ENCODE measurements at places on chromosomes 16 and 17. TPM values are rescaled to one million over a fixed set of nuclear protein-coding genes. Genes with fewer than 3 reads are reported as not detected.

DNA sequence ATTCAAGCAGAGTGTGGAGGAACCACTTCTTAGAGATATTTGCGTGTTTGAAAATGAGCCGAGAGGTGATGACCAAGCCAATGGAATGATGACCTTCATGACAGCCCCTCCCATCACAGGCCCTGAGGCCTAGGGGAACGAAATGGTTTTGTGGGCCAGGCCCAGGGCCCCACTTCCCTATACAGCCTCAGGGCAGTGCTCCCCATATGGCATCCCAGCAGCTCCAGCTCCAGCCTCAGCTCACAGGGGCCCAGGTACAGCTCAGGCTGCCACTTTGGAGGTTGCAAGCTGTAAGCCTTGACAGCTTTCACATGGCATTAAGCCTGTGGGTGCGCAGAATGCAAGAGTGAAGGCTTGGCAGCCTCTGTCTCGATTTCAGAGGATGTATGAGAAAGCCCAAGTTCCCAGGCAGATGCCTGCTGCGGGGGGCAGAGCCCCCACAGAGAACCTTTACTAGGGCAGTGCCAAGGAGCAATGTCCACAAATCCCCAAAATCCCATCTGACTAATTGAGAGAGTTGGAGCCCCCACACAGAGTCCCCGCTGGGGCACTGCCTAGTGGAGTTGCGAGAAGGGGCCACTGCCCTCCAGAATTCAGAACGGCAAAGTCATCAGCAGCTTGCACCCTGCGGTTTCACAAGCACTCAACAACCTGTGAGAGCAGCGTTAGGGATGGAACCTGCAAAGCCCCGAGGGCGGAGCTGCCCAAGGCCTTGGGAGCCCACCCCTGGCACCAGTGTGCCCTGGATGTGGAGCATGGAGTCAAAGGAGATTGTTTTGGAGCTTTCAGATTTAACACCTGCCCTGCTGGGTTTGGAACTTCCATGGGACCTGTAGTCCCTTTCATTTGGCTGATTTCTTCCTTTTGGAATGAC lies 21.2 kb downstream of the CHMP6 start:
- DNase-seq = no peak

- DNase-seq = no peak
These were observed 30.4 kb upstream of the SBK1 start for GRCh38 chr16:28261942-28262341.

GRCh38 chr17:63382136-63382535 lies 64.0 kb downstream of the CYB561 start:
- no peak for DNase-seq

GRCh38 chr17:4540224-4540651 lies 14.9 kb downstream of the MYBBP1A start:
- DNase-seq = no peak

RNF43 gene
- total RNA-seq = 11.5 TPM

MT1M gene
- total RNA-seq = 321 TPM

- no peak for DNase-seq
These were observed 31.2 kb downstream of the XYLT1 start for GRCh38 chr16:17439580-17439979.

DNA sequence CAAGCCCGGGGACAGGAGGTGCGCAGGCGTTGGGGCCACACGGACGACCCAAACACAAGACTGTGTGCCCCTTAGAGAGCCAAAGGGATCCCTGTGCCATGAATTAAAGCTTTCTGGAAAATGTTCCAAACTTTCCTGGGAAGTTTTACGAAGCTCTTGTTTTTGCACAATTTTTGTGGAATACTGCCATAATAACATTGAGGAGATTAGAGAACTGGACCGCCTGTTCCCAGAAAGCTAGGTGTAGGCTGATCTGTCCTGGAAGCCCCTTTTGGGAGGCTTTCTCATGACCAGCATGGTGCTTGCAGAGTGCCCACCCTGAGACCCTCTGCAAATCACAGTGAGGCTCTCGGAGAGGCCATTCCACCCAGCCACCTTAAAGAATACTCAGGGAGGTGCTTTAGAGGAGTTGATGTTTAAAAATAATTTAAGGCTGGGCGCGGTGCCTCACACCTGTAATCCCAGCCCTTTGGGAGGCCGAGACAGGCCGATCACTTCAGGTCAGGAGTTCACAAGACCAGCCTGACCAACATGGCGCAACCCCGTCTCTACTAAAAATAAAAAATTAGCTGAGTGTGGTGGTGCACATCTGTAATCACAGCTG lies 1.1 kb downstream of the KDM8 start:
- no peak for DNase-seq

DNA sequence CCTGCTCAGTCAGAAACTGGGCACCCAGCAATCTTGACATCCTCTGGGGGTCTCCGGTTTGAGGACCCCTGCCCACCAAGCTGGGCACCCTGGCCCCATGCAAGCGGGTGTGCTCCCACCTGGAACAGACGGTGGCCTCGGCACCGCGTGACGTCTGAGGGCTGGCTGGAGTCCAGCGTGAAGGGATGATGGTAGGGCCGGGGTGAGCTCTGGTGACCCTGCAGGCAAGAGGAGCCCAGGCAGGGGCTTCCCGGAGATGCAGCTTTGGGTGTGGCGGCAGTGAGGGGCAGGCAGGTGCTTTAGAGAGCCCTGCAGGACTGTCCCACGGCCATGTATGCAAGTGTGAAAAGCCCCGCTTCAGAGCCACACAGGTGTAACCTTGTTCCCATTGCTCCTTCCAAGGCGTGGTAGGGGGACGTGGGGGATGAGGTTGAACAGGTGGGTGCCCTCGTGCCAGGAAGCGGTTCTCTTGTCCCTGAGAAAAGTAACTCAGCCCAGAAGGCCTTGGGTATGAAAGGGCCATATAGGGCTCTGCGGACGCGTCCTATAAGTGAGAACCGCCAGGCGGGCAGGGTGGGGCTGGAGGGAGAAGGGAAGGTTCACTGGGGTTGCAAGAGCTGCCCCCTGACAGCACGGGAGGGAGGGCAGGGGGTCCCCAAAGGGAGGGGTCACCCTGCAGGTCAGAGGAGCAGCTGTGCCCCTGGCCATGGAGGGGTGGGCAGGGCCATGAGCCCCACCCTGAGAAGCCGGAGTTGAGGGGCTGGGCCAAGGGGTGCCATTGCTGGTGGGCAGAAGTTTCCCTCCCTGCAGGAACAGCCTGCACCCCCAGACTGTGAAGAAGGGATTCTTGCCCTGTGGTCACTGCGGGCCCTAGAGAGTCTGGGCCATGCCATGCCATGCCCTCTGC lies 9.2 kb downstream of the RGS11 start:
- no peak for DNase-seq

DNA sequence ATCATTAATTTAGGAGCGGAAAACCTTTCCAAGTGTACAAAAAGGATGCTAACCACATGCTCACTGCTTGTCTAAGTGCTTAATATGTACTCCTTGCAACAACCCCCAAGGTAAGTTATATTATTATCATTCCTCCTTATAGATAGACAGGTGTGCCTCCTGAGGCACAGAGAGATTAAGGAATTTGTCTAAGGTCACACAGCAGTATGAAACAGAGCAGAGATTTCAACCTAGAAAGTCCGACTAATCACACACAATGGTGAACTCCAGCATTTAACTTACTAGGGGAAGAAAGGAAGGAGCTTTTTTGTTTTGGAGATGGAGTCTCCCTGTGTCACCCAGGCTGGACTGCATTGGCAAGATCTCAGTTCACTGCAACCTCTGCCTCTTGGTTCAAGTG lies 37.0 kb upstream of the USP7 start:
- DNase-seq = no peak

DNA sequence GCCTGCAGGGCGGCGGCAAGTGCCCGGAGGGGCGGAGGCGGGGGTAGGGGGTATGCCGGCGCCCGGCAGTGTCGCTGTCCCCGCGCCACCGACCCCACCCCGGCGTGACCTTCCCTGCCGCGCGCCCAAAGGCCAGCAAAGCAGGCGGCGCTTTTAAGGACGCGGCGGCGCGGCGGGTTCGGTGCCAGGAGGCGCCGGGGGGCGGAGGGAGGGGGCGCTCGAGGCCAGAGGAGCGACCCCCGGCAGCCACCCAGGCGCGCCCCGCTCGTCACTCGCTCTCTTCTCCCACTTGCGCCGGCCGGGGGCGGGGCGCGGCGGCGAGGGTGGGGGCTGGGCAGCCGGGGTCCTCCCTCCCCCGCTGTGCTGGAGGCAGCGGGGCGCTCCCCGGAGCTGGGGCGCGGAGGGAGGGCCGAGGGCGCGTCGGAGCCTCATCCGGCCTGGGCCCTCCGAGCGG lies 8.6 kb upstream of the BAHCC1 start:
- DNase-seq = no peak

GRAP gene
- 3.9 TPM for total RNA-seq

GRCh38 chr16:58098207-58099096 lies 30.7 kb downstream of the CFAP20 start:
- no peak for DNase-seq

- DNase-seq = no peak
These were observed 1070.0 kb downstream of the CDH11 start for GRCh38 chr16:64051824-64052223.

GRCh38 chr17:81667754-81668153 lies 1.2 kb downstream of the CCDC137 start:
- DNase-seq = no peak

- DNase-seq = no peak
These were observed 112.6 kb upstream of the IRX5 start for GRCh38 chr16:54817940-54818574.

DNA sequence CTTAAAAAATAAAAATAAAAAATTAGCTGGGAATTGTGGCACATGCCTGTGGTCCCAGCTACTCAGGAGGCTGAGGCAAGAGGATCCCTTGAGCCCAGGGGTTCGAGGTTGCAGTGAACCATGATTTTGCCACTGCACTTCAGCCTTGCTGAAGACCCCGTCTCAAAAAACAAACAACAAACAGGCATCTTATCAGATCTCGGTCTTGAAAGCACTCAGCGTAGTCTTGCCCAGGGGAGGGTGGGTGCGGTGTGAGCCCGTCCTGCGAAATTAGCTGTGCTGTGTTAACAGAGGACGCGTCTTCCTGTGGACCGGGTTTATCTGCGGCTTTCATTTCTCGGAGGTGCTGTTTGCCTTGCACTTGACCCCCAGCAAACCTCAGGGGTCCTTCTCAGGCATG lies 5.4 kb downstream of the GAA start:
- DNase-seq = no peak

DNA sequence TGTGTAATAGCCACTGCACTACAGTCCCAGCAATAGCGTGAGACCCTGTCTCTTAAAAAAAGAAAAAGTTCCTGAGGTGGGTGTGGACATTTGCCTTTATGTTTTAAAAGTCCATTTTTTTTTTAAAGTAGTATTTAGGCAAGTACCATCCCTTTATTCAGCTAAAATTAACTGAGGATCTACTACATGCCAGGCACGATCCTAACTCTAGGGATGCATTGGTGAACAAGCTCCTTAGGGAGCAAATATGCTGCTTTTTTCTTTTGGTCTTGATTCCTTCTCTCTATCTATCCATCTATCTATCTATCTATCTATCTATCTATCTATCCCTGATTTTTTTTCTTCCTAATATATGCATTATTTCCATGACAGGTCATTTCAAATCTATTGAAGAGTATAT lies 44.7 kb downstream of the CMTM3 start:
- no peak for DNase-seq

- DNase-seq = peak; percentile 30
These were observed 103.5 kb downstream of the STX8 start for GRCh38 chr17:9472094-9472493.

GRCh38 chr17:44918006-44918405 lies 2.7 kb upstream of the GFAP start:
- DNase-seq = no peak

GRCh38 chr16:11290102-11290893 lies 9.2 kb upstream of the PRM1 start:
- DNase-seq = no peak

DNA sequence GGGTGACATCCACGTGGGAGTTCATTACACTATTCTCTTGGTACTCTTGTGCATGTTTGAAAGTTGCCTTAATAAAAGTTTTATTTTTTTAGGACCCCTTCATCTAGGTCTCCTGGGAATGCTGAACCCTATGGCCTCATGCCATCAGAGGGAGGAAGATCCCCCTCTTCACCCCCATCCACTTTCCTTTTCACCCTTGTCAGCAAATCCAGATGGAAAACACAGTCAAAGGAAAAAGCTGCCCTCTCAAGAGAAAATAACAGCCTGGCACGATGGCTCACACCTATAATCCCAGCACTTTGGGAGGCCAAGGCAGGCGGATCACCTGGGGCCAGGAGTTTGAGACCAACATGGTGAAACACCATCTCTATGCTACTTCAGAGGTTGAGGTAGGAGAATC lies 274.2 kb downstream of the XYLT1 start:
- no peak for DNase-seq

GRCh38 chr16:2485811-2486507 lies 11.0 kb downstream of the TBC1D24 start:
- DNase-seq = no peak

KRT20 gene
- total RNA-seq = not detected

Measured in right lobe of liver (tissue), 6 donors.